ENCODE measurements at places on chromosomes 1 and 21.
A peak's percentile ranks its signal among the peaks of the same experiment; 100 is the strongest.

- DNase-seq = peak; percentile 42
These were observed 26.4 kb upstream of the CLIC6 start for GRCh38 chr21:34642211-34643075.

DNA sequence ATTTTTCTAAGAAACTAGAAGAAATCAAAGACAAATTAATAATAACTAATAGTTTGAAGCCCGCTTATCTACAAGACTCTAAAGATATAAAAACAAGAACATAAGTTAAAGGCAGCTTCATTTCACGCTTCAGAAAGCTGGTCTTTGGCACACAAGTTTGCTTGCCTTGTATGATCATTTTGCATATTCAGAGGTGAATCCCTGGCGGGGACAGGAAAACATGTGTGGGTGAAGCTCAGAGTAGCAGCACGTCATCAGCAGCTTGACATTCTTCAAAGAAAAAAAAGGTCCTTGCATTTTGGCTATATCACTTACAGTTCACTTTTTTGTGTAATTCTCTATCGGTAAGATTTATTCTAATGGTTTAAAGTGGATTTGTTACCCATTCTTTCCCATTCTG, 1911.8 kb downstream of the MRPL39 start:
- DNase-seq = no peak

- DNase-seq = no peak
These were observed 6.6 kb upstream of the NSUN4 start for GRCh38 chr1:46334030-46334384.

- peak; percentile 38 for DNase-seq
These were observed 380.7 kb downstream of the MATN1 start for GRCh38 chr1:30342535-30343141.

DNA sequence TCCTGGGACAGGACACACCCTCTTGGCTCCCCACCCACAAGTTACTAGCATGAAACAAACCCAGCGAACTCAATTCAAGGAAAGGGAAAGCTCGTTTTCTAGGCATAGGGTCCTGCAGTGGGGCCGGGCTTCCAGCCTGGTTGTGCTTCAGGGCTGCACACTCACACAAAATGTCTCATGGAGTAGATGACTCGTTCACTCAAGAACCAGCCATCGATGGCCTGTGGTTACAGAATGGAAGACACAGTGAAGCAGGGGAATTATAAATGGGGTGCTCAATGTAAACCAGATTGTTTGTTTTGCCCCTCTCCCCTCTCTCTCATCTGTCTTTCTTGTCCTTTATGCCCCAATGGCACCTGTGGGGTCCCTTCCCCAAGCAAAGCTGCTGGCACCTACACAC, 56.0 kb upstream of the COX20 start:
- no peak for DNase-seq

GRCh38 chr1:8525558-8526275, 207.8 kb downstream of the SLC45A1 start:
- peak; percentile 86 for DNase-seq

- DNase-seq = no peak
These were observed 62.3 kb downstream of the PTGS2 start for GRCh38 chr1:186617926-186618325.

DNA sequence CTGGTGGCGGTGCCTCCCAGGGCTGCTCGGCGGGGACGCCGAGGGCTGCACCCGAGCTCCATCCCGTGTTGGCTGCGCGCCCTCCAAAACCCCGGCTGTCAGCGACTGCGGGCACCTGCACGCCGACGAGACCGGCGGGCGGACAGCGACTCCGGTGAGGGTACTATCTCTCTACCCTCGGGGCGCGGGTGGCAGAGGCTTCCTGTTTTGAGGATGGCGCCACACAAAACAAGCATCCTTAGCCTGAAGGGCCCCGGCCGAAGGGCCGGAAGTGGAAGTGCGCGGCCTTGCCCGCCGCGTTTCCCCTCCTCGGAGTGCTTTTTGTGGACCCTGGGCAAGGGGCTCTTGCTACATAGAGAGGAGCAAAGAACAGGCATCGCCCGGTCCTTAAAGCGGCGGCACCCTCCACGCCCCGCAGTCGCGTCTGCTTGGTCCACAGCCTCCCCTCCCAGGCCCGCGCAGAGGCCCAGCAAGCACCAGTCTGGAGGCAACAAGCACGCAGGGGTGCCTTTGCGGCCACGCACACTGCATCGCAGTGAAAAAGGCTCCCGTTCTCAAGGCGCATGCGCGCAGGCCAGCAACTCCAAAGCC, 561 bp upstream of the COQ8A start:
- DNase-seq = no peak

GRCh38 chr1:65440915-65441314, 20.4 kb downstream of the LEPR start:
- no peak for DNase-seq

GRCh38 chr1:99146129-99146848, 118.0 kb upstream of the PLPPR4 start:
- no peak for DNase-seq

DNA sequence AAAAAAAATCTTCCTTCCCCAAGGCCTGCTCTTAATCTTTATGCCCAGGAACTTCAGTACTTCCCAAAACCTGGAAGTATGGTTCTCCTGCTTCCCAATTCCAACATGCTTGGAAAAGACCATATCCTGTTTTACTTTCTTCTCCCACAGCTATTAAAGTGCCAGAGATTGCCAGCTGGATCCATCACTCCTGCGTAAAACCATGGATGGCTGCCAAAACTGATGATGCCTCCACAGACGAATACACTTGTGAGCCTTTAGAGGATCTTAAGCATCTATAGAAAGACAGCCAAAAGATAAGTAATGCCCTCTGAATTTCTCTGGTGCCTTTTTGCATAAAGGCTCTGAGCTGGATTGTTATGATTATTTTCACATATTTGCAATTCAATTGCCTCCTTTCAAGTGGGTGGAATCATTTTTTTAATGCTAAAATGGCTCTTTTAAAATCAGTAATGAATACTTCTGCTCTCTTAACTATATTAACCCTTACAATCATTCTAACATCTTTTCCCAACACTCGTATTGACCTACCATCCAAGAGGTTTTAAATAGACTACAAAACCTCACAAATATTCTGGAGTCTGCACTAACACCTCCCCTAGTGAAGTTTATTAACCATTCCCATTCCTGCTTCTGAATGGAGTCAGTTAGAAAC, 1807.8 kb downstream of the BRINP3 start:
- no peak for DNase-seq

DNA sequence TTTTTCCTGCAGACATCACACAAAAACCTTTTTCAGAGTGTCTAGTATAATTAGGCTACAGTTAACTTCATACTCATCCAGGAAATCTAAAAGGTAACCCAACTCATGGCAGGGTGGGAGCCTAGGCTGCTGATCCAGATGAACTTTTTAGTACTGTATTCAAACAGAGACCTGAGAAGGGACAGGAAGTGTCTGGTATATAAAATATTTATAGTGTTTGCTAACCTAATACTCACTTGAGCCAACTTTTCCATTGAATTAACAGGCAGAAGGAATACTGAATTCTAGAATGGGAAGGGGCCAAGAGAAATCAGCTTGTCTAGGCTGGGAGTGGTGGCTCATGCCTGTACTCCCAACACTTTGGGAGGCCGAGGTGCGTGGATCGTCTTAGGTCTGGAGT, 22.2 kb upstream of the NKAIN1 start:
- no peak for DNase-seq

GRCh38 chr1:46535063-46535462, 16.4 kb downstream of the KNCN start:
- DNase-seq = no peak

DNA sequence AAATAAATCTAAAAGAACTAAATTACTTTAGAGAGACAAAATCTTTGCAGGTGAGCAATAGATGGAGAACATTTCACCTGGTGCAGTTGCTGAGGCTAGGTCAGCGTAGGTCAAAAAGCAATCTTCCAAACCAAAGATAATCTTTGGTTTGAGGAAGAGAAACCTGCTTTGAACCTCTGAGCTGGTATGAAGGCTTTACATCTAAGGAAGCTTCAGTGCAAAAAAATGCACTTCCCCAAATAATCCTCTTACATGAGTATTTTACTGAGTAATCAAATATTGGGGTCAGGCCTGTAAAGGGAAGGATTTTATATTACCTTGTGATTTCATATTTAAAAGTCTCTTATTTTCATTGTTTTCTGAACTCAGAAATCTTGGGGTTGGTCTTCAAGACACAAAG, 223.6 kb downstream of the SRGAP2C start:
- DNase-seq = no peak

GRCh38 chr21:28235169-28235895, 757.3 kb downstream of the LTN1 start:
- DNase-seq = no peak

DNA sequence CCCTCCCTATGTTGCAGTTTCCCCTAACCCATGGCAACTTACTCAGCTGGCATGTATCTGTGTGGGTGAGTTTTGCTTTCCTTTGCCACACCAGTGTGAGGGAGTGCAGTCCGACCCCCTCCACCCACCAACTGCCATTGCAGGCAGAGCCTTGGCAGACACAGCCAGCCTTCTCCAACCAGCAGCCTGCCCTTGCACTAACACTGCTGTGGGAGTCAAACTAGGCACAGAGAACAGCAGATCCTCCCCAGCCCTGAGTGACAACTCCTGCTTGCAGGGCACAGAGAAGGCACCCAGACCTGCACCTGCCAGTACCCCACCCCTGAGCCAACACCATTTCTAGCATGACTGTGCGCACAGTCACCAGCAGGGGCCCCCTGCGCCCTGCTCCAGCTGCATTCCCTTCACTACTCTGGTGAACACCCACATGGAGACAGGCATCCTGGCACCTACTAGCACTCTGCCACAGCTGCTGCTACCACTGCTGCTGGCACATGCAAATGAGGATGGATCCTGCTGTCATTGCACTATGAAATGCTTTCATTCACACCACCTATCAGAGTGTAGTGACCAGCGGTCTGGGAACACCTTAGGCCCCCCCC, 98.4 kb downstream of the MAGI3 start:
- DNase-seq = no peak

DNA sequence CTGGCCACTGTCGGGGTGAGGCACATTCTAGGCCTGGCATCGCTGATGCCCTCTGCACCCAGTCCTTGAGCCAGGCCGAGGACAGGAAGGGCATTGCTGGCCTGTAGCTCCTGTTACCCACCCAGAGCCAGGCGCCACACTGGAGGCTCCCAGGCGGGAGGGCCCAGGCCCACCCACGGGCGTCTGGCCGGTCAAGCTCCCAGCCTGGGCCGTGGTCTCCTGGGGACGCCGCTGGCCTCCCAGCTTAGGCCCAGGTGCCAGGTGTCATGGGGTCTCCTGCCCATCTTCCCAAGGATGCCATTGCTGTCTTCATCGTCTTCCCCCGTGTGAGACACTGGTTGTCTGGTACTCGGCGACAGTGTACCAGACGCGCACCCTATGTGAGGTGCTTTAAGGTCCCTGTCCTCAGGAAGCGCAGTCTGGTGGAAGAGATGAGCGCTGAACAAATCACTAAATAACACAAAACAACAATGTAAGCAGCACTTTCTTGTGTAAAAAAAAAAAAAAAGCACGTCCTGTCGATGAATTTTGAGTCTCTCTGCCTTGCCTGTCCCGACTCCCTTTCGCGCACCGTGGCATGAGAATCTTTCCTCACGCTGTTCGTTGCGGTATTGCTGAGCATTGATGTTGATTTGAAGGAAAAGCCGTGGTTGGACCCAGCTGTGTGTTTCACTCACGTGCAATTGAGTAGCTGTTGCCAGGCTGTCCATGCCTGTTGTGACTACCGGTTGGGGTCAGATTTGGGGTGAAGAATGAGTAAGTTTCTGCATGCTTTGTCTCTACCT, 27.0 kb upstream of the TRAPPC10 start:
- no peak for DNase-seq

GRCh38 chr21:43590194-43590593, 69.1 kb downstream of the HSF2BP start:
- no peak for DNase-seq

DNA sequence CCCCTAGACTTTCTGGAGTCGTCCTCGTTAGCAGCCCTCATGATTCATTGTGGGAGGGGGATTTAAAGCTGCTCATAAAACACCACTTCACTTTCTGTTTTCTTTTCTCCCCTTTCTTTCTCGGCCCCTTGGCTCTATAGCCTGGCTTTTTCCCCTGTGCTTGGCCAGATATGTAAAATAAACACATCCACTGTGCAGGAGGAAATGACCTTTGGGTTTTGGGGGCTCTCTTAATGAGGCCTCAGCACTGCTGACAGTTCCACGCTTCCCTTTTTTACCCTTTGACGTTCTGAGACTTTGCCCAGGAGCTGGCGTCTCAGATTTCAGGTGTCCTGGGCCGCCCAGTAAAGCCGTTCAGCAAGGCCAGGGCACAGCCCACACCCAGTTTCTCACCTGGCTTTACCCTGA, 65.7 kb downstream of the RUNX3 start:
- DNase-seq = no peak

- no peak for DNase-seq
These were observed 44.6 kb downstream of the TOR3A start for GRCh38 chr1:179126338-179127060.

GRCh38 chr1:43277116-43277876, 7.5 kb downstream of the TMEM125 start:
- no peak for DNase-seq

GRCh38 chr1:164689672-164690511, 130.9 kb downstream of the PBX1 start:
- DNase-seq = no peak

GRCh38 chr1:97505816-97506215, 415.0 kb downstream of the DPYD start:
- no peak for DNase-seq

DNA sequence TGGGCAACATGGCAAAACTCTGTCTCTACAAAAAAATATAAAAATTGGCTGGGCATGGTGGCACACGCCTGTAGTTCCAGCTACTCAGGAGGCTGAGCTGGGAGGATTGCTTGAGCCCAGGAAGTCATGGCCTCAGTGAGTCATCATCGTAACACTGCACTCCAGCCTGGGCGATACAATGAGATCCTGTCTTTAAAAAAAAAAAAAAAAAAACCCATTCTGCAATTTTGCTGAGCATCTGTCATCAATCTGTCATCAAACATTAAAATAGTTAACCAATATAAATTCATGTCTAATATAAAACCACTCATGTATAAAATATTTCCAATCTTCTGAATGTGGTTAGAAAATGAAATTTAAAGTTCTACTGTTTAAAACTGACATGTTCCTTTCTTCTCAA, 56.9 kb downstream of the LPAR3 start:
- no peak for DNase-seq

DNA sequence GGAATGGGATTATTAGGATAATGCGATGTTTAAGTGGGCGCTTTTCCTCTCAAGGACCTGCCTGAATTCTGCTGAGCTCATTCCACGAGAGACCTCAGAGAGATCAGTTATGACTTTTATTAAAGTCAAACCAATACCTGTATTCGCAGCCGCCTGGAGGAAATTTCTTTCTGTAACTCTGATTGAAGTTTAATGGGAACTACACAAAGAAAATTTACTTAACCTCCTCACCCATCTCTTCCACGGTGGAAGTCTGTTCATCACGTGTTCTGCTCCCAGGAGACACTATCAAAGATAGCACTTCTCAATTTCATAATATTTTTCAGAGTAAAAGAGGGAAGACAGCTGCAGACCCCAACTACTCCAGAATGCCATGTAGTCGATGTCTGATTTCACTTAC, 334.7 kb upstream of the POU3F1 start:
- DNase-seq = no peak

All from right atrium auricular region (tissue), 2 donors.